ENCODE measurements at places on chromosomes 7 and 10.

DNA sequence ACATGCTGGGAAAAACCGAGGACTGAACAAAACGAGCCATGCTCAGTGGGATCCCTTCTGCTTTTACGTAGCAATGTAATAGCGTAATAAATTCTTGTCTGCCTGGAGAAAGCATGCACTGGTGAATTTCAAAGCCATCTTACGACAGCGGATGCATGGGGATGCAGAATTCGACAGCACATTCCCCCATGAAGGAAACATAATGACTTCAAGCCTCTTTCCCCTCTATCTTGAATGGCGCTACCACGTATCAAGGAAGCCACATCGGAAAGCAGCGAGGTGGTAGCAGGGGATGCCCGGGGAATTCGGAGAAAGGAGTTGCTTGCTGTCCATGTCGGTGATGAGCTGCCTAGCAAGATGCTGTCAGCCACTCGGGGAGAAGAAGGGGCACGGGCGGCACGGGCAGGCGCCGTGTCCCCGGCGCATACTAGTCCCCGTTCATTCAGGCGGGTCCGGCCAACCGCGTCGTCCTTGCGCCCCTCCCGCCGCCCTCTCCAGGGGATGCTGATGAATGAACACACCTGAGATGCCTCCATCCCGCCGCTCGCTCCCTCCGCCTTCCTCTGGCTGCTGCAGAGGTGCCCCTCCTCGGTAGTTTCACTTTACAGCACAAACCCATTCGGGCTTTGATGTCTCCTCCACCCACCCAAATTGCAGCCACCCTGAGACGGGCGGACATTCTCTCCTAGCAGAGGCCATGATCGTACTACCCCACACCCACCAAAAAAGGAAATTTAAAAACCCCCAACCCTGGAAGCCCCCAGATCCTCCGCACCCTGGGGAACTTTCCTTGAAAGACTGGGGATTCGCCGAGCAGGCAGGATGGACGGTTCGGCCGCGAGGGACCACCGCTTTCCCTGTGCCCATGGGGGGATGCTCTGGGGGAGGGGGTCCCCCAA is 644 bp downstream of the SORBS1 start:
- DNase-seq, result peak; percentile 68

- DNase-seq, result no peak
Observed at GRCh38 chr7:231858-232246, 39.5 kb downstream of the FAM20C start.

- DNase-seq, result no peak
Observed at GRCh38 chr7:2445898-2446555, 30.2 kb downstream of the GRIFIN start.

DNA sequence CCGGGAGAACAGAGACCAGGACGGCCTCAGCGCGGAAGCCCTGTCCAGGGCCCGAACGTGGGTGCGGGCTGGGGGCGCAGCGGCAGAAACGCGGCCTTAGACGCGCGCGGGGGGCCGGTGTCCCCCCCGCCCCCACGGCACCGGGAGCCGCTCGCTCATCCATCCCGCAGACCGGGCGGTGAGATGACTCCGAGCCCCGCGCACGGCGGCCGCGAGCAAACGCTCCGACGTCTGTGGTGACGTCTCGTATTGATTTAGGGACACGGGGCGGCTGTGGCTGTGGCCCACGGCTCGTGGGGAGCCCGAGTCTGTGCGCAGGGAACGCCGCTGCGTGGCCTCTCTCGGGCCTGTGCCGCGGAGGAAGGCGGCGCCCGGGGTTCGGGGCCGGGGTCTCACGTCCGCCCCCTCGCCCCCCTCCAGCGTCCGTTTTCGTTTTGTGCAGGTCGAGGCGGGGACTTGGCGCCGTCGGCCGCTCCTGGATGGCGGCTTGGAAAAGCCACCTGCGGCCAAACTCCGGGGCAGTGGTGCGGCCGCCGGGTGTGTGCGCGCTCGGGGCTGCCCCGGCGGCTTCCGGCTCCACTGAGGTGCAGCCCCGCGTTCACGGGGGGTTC is 1.0 kb upstream of the NKX6-2 start:
- no peak for DNase-seq

- DNase-seq, result no peak
Observed at GRCh38 chr10:106592396-106592795, 572.1 kb downstream of the SORCS1 start.
